ENCODE measurements at places on chromosomes 5 and 9.

GRCh38 chr9:98912450-98912849, 31.3 kb upstream of the COL15A1 start:
- no peak for DNase-seq

GRCh38 chr9:22452415-22453010, 5.9 kb downstream of the DMRTA1 start:
- no peak for DNase-seq

GRCh38 chr5:60810438-60811085, 33.5 kb downstream of the ELOVL7 start:
- DNase-seq, result peak; percentile 32

DNA sequence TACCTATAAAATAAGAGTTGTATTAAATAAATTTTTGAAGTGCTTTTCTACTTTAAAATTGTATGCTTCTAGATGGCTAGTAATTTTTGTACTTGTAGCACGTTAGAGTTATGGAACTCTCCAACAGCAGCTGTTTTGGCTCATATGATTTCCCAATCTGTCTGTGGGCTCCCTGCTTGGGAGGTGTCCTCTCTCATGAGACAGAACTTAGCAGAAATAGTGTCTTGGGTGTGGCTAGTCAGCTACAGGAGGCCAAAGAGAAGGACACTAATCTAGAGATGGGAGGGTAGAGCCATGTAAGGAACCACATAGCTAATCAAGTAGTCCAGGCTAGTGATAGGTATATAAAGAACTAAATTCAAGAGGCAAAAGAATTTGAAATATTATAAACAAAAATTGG, 78.4 kb upstream of the DAB2 start:
- DNase-seq, result no peak

- no peak for DNase-seq
Measured at GRCh38 chr9:96141666-96142065, 160.3 kb downstream of the HSD17B3 start.

DNA sequence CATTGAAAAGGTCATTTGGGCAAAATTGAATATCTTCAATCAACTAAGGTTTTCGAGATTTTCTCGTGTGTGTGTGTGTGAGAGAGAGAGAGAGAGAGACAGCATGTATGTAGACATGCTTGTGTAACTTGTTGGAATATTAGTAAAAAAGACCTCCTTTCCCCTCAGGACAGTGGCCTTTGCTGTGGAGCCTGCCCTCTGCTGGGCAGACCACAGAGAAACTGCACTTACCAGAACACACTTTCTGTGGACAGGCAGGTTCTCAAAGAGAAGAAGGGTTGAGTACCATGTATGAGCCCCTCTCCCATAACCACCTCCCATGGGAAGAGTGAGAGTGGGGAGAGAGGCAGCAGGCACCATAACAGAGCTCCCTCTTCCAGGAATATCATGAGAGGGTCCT, 45.6 kb downstream of the CFAP90 start:
- DNase-seq, result no peak

DNA sequence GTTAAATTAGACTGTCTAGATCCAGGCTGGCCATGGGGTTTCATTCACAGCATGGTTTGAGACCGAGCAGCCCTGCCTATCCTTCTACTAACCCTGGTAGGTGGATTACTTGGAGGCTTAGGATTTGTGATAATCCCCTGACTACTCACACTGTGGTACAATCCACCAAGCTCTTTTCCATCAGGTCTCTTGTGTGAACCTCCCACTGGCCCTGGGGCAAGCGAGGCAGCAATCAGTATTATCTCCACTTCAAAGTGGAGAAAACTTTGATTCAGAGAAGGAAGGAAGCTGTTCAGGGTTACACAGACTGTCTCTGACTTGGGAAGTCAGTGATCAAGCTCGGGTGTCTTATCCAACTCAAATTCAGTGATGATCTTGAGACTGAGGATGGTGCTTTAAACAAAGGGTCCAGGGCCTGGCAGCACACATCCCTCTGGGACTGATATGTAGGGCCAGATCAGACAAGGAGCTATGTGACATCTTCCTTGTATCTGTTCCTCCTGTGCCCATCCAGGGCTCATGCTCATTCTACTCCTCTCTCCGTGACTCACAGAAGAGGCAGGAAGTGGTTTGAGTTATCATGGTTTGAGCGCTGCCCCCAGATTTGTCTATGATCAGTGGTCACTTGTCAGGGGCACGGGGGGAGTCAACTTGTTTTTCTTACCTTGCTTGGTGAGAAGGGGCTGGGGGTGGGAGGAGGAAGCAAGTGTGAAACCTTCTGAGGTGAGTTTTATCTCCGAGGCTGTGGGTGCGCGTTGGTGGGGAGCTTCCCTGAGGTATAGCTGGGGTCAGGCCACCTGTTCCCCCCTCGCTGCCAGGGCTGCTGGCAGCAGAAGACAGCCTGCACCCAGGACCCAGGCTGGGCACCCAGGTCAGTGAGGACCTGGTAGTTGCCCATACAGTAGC, 48.6 kb downstream of the RGS3 start:
- peak; percentile 45 for DNase-seq

- no peak for DNase-seq
Measured at GRCh38 chr5:157682257-157682656, 10.9 kb downstream of the C5orf52 start.

- DNase-seq, result no peak
Measured at GRCh38 chr5:103724271-103724670, 161.7 kb upstream of the NUDT12 start.

Measured in GM19239 (cell line).